ENCODE measurements at places on chromosomes 1 and 21.

DNA sequence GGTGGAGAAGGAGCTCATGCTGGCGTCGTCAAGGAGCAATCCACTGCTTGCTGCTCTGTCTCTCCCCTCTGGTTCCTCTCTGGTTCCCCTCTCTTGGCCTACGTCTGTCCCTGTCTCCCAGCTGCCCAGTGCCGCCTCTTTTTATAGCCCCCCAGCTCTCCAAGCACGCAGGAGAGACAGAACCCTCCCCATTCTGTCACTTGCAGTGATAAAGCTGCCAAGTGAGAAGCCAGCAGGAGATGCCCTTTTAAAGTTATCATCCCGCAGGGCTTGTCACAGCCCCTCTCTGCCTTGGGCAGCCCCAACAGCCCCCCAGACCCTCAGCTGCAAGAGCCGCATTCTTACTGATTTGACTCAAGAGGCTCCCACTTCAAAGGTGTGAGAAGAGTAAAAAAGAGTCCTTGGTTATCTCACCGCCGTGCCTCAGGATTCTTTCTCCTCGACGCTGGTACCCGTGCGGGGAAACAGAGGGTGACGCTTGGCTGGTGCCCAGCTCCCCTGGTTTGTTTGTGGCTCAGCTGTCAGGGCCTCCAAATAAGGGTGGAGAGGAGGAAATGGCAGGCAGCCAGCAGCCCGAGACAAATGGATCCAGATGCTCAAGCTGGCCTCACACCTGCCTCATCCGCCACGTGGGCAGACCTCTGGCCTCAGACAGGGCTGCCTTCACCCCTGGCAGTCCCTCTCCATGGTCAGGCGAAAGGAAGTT lies at the start of gene NPPA:
Gene NPPA (minus strand): TSS at position 117 of the 706 bp plus-strand sequence. CDS start 99 bp downstream, at position 18.
- peak; percentile 11 for DNase-seq

- peak; percentile 71 for DNase-seq
Measured at GRCh38 chr1:53765657-53766056, 26.7 kb upstream of the GLIS1 start.

- no peak for DNase-seq
Measured at GRCh38 chr1:117146072-117146471, 24.5 kb upstream of the TRIM45 start.

DNA sequence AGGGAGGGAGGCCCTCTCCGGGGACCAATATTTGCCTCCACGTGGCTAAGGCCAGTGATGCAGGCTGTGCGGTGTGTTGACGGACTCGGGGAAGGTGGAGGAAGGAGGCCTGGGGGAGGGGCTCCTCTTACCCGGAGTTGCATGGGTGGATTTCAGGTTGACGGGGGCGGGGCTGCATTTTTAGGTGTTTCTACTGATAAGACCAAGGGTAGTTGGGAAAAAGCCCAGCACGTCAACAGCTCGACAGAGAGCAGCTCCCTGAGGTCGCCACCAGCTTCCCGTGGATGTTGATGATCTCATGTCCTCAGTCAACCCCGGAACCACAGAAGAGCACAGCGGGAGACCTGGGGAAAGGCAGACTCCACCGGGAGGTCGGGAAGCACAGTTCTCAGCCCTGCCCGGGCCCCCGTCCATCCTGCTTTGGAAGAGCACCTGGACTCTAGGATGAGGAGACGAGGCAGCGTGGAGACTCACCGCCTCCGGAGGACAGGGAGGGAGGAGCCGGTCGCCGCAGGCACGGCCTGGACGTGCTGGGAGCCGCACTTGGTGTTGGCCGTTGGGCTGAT lies 32.9 kb upstream of the COL6A1 start:
- no peak for DNase-seq

- DNase-seq = peak; percentile 96
Measured at GRCh38 chr1:231827337-231828105, 200.9 kb downstream of the DISC1 start.

DNA sequence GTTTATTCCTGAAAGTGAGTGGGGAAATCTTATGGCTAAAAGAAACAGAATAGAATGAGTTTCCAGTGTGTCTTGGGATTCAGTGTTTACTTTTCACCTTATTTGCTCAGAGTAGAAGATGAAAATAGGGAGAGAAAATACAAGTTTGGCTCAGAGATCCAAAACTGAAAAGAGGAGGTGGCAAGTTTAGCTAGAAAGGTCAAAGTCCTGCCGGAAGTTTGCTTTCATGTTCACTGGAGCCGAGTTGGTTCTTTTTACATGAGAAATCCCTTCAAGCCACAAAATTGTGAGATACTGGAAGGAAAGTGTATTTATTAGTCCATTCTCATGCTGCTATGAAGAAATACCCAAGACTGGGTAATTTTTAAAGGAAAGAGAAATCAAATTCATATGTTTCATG lies 604.6 kb downstream of the MRPL39 start:
- no peak for DNase-seq

DNA sequence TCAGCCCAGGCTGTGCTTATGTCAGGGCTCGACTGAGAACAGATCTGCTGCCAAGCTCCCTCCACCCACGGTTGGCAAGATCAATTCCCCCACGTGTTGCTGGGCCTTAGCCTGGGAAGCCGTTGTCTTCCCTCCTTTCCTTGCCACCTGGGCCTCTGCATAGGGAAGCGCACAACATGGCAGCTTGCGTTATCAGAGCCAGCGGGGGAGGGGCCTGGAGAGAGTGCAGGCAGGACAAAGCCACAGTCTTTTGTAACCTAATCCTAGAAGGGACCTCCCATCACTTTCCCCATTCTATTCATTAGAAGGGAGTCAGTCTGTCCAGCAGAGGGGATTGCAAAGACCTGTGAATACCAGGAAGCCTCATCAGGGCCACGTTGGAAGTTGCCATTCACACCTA lies 17.0 kb upstream of the IGSF21 start:
- no peak for DNase-seq

- DNase-seq = no peak
Measured at GRCh38 chr1:234674218-234674815, 64.3 kb upstream of the IRF2BP2 start.

DNA sequence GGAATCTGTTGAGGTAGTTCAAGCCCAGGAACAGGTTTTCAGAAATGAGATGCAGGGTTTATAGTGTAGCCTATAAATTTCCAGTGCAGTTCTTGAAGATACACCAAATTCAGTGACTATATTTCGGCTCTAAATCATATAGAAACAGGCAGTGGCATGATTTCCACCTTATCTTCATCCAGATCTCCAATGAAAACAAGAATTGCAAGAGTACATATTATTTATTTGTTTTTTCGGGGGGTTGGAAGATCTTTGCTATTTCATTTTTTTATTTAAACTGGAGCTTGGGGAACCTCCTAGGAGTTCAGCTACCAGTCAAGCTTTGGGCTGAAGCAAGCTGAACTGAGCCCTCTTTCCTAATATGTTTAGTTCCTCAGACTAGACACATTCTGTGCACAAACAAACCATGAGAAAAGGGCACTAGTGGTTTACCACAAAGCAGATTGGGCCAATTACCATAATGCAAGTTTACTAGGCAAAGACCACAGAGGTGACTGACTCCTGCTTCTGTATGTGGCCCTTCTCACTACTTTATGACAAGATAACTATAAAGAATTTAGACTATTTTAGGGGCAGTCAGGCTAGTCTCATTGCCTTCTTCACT lies 68.5 kb downstream of the RGS2 start:
- DNase-seq = no peak

DNA sequence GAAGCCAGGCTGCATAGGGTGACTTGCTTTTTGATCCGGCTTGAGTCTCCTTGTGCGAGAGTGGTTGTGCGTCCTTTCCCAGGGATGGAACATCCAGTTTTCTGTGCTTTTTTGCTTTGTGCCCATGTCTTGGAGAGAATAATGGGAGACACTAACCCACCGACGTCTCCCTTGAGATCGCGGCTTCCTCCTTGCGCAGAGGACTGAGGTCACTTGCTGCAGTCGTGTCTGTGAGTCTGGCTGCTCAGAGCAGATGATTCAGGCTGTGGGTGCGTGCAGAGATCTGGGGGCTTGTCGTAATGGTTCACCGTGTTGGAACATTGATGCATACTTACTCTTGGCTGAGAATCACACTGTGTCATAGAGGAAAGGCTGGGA lies 164.5 kb upstream of the CACNA1E start:
- DNase-seq = no peak

DNA sequence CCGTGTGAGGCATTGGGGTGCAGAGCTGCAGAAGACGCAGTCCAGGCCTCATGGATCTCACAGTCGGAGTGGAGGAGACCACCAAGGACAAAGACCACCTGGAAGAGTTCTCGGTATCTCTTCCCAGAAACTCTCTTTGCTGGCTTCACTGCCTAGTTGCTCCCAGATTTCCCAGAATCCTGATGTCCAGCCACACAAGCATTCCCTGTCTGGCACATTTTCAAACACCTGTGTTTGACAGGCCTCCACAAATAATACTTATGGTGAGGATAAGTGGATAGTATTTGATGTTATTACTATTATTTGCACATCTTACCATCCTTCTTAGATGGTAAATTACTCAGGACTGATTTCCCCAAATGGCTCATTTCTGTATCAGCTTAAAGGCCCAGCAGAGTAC lies 27.7 kb upstream of the KANK4 start:
- no peak for DNase-seq

DNA sequence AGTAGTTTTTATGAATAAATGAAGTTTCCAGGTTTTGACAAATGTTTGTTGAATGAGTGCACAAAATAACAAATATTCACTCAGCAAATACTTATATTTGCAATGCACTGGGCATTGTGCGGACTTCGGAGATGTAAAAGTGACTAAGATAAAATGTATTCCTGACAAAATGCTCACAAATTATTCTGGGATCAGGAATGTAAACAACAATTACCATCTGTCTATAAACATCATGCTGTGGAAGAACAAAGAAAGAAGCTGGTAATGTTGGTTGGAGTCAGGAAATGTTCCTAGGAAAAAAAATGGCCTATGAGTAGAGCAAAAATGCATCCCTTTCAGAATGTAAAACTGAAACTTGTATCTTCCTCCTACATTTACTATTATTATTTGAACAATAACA lies 68.5 kb downstream of the CRB1 start:
- no peak for DNase-seq

GRCh38 chr21:33155422-33155821 lies 74.3 kb upstream of the IFNAR2 start:
- no peak for DNase-seq

DNA sequence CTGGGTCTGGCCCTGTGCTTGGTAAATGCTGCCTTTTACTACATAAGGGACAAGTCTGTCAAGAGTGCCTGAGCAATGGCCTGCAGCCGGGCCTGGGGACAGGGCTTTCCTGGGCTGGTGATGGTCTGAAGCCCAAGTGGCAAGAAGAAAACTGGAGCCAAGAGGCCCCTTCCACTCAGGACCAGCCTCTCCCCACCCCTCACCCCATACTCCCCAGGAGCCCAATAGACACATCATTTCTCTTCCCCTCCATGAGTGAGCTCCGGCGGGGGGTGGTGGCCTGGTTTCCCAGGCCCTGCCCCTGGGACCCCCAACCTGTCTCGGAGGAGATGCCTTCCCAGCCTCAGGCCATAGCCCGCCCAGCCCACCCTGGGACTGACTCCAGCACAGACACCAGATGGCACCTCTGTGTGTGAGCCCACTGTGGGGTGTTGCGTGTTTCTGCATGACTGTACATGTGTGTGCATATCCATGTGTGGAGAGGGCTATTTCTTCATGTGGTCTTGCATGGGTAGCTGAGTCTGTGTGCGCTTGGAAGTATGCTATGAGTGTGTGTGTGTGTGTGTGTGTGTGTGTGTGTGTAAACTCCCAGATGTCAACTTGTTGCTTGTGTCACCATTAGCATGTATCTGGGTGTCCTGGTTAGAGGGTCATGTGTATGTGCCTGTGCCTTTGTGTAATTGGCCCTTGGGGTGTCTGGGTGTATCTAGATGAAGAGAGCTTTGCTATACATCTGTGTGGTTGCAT lies 14.3 kb upstream of the LRP8 start:
- no peak for DNase-seq

DNA sequence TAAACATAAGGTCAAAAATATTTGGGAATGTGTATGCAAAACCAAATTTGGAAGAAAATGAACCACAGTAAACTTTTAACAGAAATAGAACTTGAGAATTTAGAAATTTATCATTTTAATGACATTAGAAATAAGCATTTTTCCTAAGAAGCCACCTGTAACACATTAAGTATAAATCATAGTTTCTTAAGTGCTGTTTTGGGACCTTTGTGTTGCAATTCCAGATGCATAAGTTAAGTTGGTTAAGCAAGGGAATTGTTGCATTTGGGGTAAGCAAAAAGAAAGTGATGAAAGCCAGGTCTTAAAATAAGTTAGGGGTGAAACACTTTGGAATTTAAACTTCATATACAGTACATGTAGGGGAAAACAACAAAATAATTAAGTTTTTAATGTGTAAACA lies 49.8 kb downstream of the CDKN2C start:
- no peak for DNase-seq

DNA sequence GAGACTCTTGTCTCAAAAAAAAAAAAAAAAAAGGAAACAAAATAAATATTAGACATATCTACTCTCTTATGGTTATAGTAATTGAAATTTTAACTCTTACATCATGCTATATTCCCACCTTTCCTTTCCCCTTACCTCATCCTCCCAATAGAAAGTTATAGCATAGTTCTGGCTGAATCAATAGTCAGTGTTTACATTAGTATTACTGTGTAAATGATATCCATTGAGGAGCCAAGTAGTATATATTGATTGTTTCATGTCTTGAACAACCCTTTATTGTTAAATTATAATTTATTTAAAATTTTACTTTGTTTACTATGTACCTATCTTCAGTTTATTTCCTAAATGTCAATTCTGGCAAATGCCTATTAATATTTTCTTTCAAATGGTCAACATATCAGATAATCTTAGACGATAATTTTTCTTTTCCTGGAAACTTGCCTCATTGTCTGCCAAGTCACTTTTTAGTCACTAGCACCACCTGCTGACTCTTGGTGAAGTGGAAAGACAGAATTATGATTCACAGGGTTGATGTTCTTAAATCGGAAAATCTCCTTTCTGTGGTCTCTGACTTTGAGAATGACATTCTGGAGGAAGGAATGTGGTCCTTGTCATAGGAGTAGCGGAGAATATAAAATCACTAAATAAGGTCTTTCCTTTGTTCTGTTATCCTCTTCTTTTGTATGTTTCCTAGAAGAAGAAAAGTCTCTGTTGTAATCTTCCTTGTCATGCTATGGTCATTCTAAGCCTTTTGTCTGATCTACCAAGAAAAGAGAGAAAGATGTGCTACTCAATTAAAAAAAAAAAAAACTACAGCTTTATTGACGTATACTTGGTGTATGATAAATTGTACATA lies 8.6 kb downstream of the HJV start:
- peak; percentile 89 for DNase-seq

DNA sequence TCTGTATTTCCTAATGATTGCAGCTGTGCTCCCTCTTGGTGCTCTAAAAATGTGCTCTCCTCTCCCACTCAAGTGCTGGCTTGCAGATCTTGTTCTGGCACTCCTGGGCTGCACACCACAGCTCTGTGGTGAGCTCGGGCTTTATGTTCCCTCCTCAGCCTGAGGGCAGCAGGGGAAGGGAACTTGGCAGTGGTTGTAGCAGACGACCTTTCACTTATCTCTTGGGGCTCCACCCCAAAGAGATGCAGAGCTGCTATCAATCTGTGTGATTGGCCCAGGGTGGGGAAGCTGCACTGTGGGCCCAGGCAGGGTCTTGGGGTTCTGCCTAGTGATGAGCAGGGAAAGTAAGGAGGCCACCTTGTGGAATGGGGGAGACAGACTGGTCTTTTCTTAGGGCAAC lies 143.5 kb upstream of the GORAB start:
- DNase-seq = no peak

- DNase-seq = no peak
Measured at GRCh38 chr1:5707566-5708345, 284.5 kb downstream of the NPHP4 start.

GRCh38 chr1:48329486-48329885 lies 107.0 kb downstream of the SLC5A9 start:
- DNase-seq = no peak
